ENCODE measurements at places on chromosomes 7 and 10. TPM values are rescaled to one million over a fixed set of nuclear protein-coding genes. Genes with fewer than 3 reads are reported as not detected.
A peak's percentile ranks its signal among the peaks of the same experiment; 100 is the strongest.

- DNase-seq, result no peak
These were observed 1.7 kb upstream of the ITPRID1 start for GRCh38 chr7:31512166-31512565.

DNA sequence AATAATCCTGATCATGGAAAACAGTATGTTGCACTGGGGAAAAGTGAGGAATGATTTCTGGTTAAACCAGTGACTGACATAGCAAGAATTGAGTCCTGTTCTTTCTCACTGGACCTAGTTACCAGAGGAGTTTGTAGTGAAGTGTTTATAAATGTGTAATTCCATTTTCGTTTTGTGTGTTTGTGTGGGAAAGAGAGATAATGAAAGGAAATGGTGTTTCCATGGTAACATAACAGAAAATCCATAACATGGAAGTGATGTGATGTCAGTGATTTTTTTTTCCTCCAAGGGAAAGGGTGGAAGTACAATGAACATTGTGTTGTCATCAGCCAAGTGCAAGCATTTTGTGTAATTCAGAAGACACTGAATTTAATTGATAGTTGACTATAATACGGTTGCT is 283.9 kb downstream of the PLXDC2 start:
- DNase-seq, result no peak

DNA sequence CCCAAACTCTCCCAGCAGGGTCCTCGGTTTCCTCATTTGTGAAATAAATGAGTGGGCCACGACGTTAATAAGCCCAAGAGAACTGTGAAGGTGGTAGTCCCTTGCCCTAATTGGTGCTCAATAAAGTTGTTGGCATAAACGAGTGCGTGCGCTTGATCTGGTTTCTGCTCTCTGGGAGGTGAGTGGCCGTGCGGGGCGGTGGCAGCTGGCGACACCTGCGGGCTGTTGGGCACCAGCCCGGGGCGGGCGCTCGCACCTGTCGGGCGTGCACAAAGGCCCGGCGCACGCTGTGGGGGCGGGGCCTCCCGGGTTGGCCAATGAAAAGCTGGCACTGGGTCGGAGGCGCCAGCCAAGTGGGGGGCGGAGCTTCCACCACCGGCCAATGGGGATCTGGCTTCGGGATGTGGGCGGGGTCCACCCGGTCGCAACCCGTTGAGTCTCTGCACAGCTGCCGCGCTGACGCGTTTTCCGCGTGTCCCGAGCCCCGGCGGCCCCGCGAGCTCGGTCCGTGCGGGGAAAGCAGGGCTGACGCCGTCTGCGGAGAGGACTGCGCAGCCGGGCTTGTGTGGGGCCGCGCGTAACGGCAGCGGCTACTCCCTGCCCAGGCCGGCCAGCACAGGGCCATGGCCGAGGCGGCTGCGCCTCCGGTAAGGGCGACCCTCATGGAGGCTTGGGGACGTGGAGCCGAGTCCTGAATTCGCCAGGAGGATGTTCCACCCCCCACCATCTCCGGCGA is 23.0 kb downstream of the ZNF783 start:
- peak; percentile 92 for DNase-seq

The TMEM178B gene
- total RNA-seq, result under 0.01 TPM

The SORCS1 gene
- not detected for total RNA-seq

The HABP2 gene
- 195 TPM for total RNA-seq

The FLNC gene
- total RNA-seq, result 0.67 TPM

The LARP4B gene
- 24.6 TPM for total RNA-seq

GRCh38 chr10:70652761-70653657 is 19.3 kb upstream of the ADAMTS14 start:
- no peak for DNase-seq
